ENCODE measurements at places on chromosomes 11 and 22.

DNA sequence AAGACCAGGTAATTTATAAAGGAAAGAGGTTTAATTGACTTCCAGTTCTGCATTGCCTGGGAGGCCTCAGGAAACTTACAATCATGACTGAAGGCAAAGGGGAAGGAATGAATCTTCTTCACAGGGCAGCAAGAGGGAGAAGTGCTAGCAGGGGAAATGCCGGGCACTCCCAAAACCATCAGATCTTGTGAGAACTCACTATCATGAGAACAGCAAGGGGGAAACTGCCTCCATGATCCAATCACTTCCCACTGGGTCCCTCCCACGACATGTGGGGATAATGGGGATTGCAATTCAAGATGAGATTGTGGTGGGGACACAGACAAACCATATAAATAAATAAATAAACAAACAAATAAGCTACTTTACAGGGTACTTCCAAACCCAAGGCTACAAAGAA is 28.8 kb upstream of the EXPH5 start:
- DNase-seq: no peak

DNA sequence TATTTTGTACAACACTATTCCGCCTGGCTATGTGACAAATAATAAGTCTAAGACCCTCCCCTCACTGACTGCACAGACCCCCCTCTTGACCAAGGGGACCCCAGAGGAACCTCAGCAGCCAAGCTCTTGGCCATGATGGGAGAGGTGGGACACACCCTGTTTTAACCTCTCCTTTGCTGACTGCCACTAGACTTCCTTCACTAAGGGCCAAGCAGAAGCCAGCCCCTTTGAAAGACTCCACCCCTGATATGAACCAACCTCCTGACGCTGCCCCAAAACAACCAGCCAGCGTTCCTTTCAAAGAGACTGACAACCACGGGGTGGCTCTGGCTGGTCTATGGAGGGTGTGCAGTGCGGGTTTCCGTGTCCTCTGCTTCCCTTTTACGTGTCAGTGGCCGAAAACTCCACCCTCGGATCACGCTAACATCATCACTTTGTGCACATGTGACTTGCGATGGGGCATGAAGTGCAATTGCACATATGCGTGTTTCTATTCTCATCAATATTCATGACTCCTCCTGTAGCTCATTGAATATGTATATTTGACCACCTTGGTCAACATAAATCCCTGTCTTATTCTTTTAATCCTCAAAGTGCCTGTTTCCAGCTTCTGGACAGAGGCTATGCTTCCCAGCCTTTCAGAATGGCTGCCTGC is 643.9 kb downstream of the TBC1D22A start:
- DNase-seq: no peak

DNA sequence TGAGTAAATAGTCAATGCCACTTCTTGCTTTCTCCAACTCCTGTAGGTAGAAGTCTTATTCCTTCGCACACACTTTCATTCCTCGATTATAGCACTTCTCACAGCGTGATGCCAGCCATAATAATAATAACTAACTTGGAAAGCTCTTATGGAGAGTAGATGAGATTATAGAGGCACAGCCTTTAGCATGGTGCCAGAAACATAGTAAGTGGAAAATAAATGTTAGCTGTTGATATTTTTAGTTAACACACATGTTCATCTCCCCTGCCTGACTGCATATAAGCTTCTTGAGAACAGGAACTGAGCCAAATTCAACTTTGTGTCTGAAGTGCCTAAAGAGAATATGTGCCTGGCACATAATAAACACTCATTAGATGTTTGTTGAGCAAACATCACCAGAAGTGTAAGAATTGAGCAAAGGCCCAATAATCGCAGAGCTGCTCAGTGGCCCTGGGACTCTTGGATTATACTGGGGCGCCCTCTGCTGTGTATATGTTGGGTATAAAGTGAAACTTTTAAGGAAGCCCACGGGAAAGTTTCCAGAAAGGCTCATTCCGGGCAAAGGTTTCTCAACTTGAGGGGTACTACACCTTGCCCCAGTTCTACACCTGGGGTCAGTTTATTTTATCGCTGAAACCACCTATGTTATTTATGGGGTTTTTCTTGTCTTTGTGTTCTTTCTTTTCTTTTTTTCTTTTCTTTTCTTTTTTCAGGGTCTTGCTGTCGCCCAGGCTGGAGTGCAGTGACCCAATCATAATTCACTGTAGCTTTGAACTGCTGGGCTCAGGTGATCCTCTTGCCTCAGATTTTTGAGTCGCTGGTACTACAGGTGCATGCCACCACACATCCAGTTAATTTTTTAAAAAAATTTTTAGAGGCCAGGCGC is 22.3 kb downstream of the SLN start:
- peak; percentile 44 for DNase-seq

DNA sequence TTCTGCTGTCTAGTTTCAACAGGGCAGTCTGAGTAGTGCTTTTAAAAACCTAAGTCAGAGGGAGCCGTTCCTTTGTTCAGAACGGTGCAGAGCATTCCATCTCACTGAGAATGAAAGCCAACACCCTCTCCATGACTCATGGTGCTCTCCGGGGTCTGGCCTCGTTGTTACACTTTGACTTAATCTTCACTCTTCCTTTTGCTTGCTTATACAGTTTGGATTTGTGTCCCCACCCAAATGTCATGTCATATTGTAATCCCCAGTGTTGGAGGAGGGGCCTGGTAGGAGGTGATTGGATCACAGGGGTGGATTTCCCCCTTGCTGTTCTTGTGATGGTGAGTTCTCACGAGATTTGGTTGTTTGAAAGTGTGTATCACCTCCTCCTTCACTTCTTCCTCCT is 292.2 kb downstream of the ST3GAL4 start:
- no peak for DNase-seq

- DNase-seq: peak; percentile 33
Observed at GRCh38 chr11:2166091-2166851, 5.3 kb upstream of the INS start.

DNA sequence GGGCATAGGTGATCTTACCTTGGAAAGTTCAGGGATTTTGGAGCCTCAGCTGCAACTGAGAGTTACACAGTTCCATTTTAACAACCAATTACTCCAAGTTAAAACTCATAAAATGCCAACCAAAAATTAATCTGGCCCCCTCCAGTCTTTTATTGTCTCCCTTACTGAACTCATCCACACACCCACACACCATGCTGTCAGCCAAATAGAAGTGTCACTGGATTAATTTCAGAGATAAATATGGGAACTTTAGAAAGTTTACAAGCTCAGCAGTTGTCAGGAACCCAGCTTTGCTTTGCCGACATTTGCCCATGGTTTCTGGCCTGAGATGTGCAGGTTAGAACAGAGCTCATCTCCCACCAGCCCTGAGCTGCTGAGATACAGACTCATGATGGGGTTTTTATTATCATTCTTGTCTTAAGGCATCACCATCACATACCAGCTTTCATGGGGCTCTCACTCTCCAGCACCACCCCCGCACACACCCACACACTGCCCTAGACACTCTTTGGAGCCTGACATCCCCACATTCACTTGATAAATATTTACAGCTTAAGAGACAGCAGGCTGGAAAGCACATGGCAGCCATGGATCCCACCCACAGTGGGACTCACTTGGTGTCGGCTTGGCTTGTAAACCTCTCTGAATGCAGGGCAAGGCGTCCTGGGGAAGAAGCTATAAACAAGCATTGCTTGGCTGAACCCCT is 23.7 kb upstream of the CTR9 start:
- DNase-seq: no peak

- DNase-seq: no peak
Observed at GRCh38 chr11:28632338-28632737, 524.1 kb downstream of the METTL15 start.

- DNase-seq: no peak
Observed at GRCh38 chr11:9720290-9720630, 56.4 kb downstream of the SWAP70 start.

GRCh38 chr11:60914633-60915247 is 782 bp downstream of the TMEM109 start:
- peak; percentile 25 for DNase-seq

- no peak for DNase-seq
Observed at GRCh38 chr11:87892291-87892690, 283.0 kb downstream of the RAB38 start.

DNA sequence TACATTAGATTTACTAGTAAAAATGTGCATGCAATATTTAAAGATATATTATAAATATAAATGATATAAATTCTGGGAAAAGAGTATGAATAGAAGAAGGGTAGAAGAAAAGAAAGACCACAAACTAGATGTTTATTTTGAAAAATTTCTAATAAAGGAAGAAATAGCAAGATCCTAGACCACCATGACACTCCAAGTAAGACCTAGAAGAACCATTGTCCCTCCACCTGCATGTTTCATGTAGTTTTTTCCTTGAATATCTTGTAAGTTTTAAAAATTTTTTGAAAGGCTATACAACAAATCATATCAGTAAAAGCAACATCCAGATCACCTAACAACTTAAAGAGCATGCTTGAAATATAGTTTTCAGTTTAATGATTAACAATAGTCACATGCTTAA is 46.8 kb downstream of the ARHGAP32 start:
- no peak for DNase-seq

GRCh38 chr11:20162824-20163782 is 2.8 kb upstream of the DBX1 start:
- no peak for DNase-seq

- DNase-seq: no peak
Observed at GRCh38 chr11:21895686-21896085, 297.2 kb upstream of the ANO5 start.

- DNase-seq: no peak
Observed at GRCh38 chr11:112627588-112628045, 333.6 kb upstream of the NCAM1 start.

DNA sequence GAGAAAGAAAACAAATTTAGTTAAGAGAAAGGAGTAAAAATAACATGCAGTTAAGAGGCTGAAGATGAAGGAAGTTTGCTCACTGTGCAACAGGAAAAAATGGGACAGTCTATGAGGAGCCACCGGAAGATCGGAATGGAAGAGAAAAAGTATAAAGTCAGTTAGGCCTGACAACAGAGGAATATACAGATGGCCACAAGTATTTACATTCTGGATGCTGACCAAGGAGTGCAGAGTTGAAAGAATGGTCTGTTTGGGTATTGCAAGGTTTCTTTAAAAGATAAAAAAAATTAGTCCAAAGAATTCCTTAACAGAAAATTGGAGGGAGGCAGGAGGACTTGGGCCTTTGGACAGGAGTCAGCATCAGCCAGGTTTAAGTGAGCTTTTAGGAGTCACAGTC is 37.5 kb downstream of the RBFOX2 start:
- no peak for DNase-seq

DNA sequence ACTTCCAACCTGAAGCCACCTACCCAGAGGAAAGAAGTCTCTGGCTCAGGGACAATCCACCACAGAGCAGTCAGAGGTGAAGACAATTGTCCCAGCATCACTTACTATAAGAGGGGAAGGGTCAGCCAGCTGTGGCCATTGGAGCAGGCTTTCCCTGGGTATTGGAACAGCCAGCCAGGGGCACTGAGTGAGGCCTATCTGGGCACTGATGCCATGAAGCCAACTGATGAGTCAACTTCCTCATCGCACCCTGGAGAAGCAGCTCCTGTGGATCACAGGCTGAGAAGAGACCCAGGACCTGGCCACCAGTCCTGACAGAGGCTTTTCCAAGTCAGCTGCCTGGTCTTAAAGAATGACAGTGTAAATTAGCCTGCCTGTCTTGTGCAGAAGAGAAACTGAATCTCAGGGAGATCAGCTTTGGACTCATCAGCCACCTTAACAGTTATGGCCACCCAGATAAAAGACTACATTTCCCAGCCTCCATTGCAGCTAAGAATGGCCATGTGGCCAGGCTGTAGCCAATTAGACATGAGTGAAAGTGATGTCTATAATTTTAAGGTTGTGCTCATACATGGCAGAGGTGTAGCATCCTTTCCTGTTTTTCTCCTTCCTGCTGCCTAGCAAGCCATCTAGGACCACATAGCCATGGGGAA is 19.0 kb downstream of the CHST1 start:
- no peak for DNase-seq

DNA sequence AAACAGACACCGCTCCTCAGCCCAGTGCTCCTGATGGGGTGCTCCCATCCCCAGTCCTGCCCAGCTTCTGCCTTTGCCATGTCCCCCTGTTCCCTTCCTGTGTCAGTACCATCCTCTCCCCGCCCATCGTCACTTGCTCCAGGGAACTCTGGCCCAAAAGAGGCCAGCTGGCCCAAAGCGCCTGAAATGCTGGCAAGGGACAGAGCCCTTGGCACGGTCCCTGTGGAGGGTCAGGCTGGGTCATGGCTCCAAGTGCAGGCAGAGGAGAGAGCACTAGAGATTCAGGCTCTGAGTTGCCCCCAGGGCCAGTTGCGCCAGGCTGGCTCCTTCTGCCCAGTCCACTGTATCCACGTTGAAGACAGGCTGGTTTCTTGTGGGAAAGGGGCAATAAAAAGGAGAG is 8.4 kb upstream of the HDHD5 start:
- DNase-seq: no peak

DNA sequence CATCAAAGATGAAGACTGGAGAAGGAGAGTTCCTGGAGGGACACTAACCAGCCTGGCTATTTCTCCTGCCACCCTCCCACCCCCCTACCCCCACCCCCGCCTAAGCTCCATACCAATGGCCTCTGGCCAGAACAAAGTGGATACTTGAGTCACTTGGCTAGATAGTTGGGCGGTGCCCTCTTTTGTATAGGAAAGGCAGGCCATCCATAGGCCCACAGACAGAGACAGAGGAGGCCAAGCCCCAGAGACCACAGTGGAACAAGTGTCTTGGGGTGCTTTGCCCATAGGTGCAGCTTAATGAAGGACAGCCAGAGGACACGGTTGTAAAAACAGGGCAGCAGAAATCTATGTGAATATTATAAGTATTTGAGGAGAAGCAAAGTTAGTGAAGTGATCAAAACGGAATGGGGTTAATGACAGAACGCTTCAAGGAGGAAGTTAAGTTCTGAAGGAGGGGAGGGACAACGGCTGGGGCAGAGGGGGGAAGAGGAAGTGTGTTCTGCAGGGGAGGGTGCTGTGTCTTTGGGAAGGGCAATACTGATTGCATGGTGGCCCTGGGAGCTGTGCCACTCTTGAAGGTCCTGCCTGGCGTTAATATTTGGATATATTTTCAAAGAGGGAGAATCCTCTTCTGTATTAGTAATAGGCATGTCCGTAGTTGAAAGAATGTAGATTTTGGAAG is 32.7 kb downstream of the FLI1 start:
- no peak for DNase-seq

GRCh38 chr11:119856681-119857485 is 127.9 kb upstream of the NECTIN1 start:
- DNase-seq: no peak

Data from activated T-cell treated with anti-CD3 and anti-CD28 coated beads for 4 hours (primary cell).